ENCODE measurements at places on chromosomes 4 and X.

- DNase-seq, result no peak
These were observed 84.2 kb downstream of the NFKB1 start for GRCh38 chr4:102585329-102585728.

DNA sequence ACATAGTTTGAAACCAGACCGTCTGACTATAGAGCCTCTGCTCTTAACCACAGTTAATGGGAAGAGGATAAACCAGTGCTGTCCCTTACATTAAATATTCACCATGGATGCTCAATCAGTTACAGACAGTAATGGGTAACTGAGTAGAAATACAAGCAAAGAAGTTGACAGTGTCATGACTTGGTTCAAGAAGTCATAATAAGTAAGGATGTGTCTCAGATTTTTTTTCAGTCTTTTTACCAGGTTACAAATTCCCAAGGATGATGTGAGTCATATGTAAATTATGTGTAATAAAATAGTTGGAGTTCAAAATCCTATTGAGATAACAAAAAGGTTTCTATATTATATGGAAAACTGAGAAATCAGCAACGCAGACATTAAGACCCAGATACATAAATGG lies 31.1 kb downstream of the ZCCHC4 start:
- DNase-seq, result no peak

DNA sequence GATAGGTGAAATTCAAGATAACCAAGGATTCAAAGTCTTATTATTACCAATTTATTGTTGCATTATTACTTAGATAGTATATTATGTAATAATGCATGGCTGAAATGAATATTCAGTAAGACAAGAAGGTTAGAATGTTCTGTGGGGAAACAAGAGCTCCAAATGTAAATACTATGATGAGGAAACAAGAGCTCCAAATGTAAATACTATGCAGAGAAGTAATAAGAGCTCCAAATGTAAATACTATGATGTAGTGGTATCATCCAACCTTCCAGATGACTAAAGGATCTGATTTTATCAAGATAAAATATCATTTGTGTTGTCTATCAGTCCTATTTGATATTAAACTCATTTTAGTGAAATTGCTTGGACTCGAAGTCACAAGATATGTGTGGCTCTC lies 82.2 kb upstream of the PCDH18 start:
- no peak for DNase-seq

DNA sequence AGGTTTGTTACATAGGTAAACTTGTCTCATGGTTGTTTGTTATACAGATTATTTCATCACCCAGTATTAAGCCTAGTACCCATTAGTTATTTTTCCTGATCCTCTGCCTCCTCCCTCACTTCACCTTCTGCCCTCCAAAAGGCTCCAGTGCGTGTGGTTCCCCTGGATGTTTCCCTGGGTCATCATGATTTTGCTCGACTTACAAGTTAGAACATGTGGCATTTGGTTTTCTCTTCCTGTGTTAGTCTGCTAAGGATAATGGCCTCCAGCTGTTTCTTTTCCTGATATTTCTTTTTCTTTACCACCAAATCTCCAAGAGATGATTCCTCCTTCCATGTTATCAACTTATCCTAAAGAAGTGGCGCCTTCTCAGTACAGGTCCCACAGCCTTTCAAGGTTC lies 543.1 kb upstream of the ADGRL3 start:
- DNase-seq, result no peak

DNA sequence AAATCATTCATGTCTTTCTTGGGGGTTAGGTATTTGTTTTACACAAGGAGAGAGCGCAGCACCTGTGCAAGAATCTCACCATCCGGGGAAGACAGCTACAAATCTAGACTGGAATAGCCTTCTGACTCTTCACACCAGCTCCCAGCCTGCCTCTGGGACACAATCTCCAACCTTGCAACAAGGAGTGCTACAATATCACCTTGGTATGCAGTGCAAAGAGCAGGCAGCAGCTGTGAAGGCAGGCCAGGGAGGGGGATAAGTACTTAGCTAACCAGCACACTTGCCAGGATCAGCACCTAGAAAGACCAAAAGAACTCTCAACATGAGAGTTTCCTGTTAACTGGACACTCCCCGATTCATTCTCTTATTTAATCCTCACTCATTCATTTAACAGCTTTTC lies 235.3 kb downstream of the AR start:
- no peak for DNase-seq

DNA sequence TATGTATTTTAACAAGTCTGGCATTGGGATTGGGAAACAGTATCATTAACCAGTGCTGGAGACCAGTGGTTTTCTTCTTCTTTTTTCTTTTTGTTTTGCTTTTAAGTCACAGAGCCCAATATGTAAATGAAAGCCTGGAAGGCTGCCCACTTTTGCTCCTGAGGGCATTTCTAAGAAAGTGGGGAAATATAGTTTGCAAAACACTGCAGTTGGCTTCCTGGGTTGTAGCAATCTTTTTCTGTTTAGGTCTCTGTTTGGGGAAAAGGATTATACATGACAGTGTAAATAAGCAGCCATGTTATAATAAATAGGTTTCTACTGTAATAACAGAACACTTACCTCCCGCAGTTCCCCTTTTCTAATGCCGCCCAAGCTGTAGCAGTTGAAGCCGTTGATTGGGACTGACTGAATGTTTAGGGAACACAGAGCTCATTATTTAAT lies 105.5 kb downstream of the TMEM164 start:
- no peak for DNase-seq

DNA sequence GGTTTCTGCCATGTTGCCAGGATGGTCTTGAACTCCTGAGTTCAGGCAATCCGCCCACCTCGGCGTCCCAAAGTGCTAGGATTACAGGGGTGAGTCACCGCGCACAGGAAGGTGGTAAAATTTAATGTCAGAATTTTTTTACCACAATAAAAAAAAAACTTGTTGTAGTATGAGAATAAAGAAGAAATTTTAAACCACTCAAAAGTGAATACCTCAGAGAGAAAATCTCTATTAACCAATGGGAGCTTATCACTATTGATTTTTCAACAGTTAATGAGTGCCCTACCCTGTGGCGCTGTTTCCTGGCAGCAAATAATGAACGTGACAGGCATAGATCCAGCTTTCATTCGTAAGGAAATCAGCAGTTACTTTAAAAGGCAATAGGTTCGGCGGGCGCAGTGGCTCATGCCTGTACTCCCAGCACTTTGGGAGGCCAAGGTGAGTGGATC lies 32.7 kb upstream of the SLC25A4 start:
- no peak for DNase-seq
